Activated naive CD4-positive, alpha-beta T cell treated with anti-CD3 and anti-CD28 coated beads, Interleukin-2, amount 50 U/mL, for 72 hours (primary cell): ENCODE measurements at places on chromosomes 4 and X. TPM values are rescaled to one million over a fixed set of nuclear protein-coding genes. Genes with fewer than 3 reads are reported as not detected.

Gene GC
- total RNA-seq = not detected

DNA sequence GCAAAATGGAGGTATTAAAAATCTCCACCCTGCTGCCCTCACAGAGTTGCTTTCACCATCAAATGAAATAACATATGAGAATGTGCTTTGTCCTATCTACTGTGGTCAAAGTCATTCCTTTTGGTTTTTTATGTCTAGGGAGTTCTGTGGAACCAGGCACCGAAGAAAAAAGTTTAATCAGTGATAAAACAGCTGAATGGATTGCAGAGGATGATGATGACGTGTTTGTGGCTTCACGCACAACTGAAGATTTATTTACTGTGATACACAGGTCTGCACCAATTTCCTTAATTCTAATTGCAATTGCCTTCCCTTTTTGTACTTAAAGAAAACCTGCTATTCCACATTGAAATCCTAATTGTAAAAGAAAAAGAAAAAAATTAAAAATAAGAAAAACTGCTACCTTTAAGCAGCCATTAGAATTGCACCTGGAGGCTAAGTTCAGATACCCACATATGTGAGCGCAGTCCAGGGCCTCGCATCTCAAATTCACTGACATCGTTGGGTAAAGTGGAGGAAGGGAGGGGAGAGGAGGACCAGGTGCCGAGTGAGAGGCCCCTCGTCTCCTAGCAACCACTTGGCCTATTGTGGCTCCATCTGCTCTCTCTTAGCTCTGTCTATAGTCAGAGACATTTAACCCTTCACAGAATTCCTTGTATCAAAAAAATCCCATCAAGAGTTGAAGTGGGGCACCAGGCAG lies 10.5 kb upstream of the RTL5 start:
- no peak for DNase-seq

GRCh38 chr4:73589261-73589847 lies 30.9 kb downstream of the RASSF6 start:
- no peak for DNase-seq

Gene RPL9
- 2,275 TPM for total RNA-seq

DNA sequence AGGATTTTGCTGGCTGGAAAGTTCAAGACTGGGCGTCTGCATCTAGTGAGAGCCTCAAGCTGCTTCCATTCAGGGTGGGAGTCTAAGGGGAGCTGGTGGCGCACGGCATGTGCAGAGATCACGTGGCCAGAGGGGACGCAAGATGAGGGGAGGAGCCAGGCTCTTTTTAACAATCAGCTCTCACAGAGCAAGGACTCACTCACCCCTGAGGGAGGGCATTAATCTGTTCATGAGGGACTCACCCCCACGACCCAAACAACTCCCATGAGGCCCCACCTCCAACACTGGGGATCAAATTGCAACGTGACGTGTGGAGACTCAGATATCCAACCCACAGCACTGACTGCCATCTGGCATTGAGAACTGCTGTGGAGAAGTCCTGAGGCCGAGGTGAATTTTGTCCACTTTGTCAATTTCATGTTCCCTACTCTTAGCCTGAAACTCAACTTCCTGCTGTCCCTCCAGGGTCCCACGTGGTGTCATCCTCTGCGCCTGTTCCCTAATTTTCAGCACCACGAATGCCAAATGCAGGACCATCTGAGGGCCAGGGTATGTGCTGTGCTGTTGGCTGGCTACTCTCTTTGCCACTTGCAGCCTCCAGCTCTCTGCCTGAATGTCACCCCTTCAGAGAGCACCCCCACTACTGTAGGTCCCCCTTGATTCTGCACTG lies 5.6 kb downstream of the ZFP92 start:
- no peak for DNase-seq

Gene FGFBP2
- 5.6 TPM for total RNA-seq

DNA sequence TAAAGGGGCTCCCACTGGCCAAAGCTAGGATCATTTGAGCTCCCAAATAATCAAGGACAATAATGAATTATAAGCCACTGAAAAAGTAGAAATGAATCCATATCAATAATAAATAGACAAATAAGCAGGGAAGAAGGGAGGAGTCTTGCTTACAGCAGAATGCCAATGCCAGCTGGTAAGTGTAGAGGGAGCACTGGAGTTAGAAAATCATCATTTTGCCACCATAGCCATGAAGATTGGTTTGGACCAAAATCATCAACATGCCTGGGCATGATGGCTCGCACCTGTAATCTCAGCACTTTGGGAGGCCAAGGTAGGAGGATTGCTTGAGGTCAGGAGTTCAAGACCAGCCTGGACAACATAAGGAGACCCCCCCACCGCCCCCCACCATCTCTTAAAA lies 20.4 kb upstream of the SH3KBP1 start:
- DNase-seq = no peak

DNA sequence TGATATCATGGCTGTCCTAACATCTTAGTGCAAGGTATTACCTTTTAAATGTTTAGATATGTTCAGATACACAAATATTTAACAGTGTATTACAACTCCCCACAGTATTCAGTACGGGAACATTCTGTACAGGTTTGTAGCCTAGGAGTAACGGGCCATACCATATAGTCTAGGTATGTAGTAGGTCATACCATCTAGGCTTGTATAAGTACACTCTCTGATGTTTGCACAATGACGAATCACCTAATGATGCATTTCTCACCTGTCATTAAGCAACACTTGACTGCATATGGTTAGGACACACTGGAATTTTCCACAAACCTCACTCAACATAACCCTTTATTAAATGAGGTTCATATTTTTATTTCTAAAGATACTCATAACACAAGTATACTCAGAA lies 67.7 kb downstream of the THOC2 start:
- DNase-seq = no peak

- DNase-seq = no peak
These were observed 155.7 kb downstream of the PAPSS1 start for GRCh38 chr4:107564326-107564725.

DNA sequence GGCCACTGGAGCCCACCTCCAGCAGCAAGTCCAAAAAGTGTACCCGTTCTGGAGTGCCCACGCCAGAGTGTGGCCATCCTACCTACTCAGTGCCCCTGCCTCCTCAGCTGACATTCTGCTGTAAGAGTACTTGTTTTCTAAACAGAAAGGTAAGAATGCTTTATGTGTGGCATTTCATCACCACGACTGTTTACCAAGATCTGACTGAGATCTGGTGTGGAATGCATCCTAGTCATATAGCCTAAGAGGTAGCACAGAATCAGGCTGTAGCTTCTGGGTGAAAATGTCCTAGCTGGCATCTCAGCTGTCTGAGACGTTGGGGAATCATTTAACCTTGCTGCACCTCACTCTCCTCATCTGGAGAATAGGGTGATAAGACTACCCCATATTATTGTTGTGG lies 638.7 kb upstream of the TENM3 start:
- DNase-seq = no peak

DNA sequence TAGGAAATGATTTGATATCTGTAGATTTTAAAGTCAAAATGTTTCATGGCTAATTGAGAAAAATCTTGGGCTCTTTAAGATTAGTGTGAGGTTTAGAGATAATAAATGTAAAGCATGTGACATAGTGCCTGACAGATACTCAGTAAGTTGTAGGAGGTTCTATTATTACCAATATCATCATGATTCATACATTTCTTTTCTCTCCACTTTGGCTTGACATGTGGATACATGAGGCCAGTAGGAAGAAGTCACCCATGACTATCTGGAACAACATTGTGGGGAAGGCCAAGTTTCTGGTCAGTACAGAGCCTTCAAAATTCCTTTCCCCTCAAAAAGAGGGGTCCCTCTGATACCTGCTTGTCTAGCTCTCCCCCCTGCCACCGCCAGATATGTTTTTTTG lies 91.2 kb upstream of the SORBS2 start:
- DNase-seq = no peak

Gene FAM90A26
- total RNA-seq = not detected

DNA sequence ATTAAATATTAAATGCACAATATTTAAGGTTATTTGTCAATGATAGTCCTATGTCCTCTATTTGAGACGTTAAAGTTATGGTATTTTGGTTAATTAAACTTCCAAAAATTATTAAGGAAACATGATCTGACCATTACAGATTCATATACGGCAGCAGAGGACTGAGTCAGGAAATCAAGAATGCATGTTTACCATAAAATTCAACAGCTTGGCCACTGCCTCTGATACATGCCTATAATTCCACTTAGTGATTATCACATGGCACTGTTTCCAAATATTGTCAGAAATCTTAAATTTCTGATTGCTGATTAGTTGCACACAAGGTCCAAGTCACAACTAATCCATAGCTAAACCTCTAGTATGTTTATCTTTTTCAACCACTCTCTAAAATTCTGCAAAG lies 232.2 kb upstream of the UGT8 start:
- DNase-seq = no peak

- no peak for DNase-seq
These were observed 15.2 kb upstream of the GTPBP6 start for GRCh38 chrX:333611-334311.

- DNase-seq = no peak
These were observed 8.7 kb upstream of the TBC1D9 start for GRCh38 chr4:140764785-140765392.

GRCh38 chrX:74277320-74277719 lies 26.7 kb upstream of the ZCCHC13 start:
- no peak for DNase-seq

DNA sequence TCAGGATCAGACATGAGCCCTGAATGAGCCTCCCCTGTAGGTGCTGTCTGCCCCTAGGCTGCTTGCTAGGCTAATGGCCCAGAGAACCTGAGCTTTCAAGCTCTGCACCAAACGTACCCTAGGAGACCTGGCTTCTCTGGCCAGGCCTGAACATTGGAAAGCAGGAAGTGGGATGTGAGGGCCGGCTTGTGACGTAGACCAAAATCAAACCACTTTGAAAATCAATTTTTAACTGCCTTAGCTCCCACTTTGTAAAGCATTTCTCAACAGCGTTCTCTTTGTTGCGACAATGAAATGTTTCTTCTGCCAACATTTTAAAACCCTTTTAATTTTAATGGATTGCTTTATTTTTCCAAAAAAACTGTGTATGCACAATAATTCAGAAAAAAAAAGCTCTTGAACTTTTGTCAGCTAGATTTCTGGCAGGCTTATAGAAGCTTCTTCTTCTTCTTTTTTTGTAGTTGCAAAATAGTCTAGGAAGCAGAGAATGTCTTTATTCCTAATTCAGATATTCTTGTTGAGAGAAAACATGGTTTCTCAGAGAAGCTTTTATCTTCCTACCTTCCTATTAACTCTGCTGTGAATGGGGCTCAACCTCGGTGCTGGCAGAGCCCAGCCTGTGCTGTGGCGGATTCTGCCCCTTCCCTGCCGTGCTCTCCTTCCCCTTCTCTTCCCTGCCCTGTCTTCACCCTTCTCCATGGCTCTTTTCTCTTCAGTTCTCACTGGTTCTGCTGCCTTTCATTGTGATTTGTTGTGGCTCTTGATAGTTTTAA lies 145.2 kb upstream of the SFRP2 start:
- no peak for DNase-seq

GRCh38 chrX:37685381-37686359 lies at the start of gene XK:
Gene XK (plus strand): TSS chrX:37685791. CDS start chrX:37685962, 171 bp downstream.
- no peak for DNase-seq

GRCh38 chr4:4658052-4658451 lies 116.2 kb upstream of the STX18 start:
- no peak for DNase-seq

Gene MND1
- total RNA-seq = 27.9 TPM

Gene UGT2B7
- total RNA-seq = not detected

DNA sequence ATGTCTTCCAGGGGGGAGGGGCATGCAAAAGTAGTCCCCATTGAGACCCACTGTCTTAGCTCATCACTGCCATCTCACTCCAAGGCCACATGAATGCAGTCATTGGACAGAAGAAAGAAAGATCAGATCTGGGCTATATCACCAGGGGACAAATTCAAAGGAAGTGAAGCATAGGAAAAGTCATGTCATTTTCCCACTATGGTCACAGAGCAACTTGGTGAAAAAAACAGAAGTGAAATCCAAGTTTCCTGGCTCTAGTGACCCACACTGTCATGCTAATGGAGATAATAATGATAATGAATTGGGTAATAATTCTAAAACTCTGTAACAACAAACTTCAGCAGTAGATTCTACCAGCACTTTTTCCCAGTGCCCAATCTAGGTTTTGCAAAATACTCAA lies 9.9 kb downstream of the LHFPL1 start:
- DNase-seq = no peak

DNA sequence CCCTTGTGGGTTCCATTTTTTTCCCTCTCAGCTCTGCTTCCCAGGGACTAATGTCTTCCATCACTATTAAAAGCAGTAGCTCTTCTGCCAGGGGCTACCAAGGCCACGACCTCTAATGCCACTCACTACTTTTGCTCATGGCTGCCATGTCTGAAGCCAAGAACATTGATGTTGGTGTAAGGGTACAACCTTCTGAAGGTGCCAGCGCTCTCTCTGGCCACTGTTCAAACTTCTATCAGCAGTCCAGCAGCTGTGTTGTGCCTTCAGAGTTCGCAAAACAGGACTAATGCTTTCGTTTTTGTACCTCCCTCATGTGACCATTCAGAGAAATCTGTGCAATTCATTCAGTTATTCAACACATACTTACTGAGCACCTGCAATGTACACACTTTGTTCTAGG lies 121.5 kb upstream of the ENPEP start:
- DNase-seq = no peak
